IMR-90 (cell line): ENCODE measurements at places on chromosomes 16 and 17. TPM values are rescaled to one million over a fixed set of nuclear protein-coding genes. Genes with fewer than 3 reads are reported as not detected.

The METRN gene
- 48.2 and 91.1 TPM in 2 replicates for polyA plus RNA-seq

The KRTAP16-1 gene
- polyA plus RNA-seq = not detected in 2 replicates

The CCR7 gene
- 0.14 and 0.22 TPM in 2 replicates for polyA plus RNA-seq

The LRRC36 gene
- polyA plus RNA-seq = 0.20 and 0.29 TPM in 2 replicates

The MC1R gene
- 9.5 TPM in 2 replicates for polyA plus RNA-seq

The WSCD1 gene
- polyA plus RNA-seq = 0.07 TPM in 1 of 2 replicates, not detected in the other

The KRTAP1-5 gene
- polyA plus RNA-seq = 27.0 and 35.9 TPM in 2 replicates

The HASPIN gene
- polyA plus RNA-seq = 1.9 and 2.2 TPM in 2 replicates

The KIF19 gene
- polyA plus RNA-seq = not detected in 2 replicates

The MPP2 gene
- polyA plus RNA-seq = 3.8 TPM in 2 replicates

The PABPN1L gene
- polyA plus RNA-seq = not detected in 2 replicates

The PTGES3L gene
- 1.7 and 2.4 TPM in 2 replicates for polyA plus RNA-seq

The PCGF2 gene
- 18.2 and 27.8 TPM in 2 replicates for polyA plus RNA-seq
